ENCODE measurements at places on chromosomes 3 and 15.

DNA sequence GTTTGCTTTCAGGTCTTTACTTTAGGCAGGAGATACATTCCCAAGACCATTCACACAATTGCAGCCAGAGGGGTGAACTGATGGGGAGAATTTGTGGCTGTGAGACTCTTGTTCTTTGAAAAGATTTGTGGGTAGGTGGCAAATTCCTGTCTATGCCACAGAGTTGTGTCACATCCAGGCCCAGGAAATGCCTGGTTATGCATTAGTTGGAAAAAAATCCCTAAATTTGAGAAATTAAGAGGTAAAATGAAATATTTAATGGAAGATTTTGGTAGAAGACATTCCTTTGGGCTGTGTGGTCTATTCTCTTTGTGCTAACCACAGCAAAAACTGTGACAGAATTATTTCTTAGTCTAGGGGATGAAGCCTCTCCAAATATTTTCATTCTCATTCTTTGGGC, 28.8 kb downstream of the SAMMSON start:
- DNase-seq: no peak

DNA sequence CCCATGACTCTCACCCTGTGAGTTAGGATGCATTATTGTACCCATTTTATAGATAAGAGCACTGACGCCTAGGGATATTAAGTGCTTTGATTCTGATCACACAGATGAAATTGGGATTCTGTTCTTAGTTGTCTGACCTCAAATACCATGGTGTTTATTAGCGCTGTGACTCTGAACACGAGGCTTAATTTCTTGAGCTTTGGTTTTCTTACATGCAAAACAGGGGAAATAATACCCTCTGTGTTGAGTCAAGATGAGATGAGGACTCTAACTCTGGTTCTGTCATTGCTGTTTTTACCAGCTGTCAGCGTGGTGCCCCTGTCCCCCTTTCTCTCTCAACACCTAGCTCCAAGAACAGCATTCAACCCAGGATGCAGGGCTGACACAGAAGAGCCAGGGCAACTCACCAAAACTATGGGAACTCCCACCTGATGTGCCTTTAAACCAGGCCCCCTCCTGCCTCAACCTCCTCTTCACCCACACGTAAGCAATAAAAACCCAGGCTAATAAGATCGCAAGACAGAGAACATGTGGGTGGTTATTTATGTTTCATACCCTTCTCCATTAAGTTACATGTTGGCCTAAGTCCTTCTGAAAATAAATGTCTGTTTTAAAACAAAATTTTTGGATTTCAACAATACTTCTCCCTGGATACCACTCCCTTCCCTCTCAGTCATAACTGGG, 100.1 kb upstream of the SPATA12 start:
- DNase-seq: no peak

- DNase-seq: no peak
Observed at GRCh38 chr3:153906366-153906765, 214.8 kb upstream of the ARHGEF26 start.

GRCh38 chr3:170410428-170411029, 8.1 kb upstream of the CLDN11 start:
- no peak for DNase-seq

DNA sequence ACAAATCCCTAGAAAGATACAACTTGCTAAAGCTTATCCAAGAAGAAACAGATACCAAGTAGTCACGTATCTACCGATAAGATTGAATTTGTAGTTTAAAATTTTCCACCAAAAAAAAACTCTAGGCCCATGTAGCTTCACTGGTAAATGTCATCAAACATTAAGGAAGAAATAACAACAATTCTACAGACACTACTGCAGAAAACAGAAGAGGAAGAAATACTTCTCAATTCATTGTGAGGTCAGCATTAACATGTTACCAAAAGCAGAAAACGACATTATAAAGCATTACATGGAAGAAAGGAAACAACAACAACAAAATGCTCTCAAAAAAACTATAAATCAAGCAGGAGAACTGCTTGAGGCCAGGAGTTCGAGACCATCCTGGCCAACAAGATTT, 27.5 kb upstream of the TM4SF19 start:
- no peak for DNase-seq

- DNase-seq: no peak
Observed at GRCh38 chr15:101431748-101432147, 57.8 kb downstream of the PCSK6 start.

GRCh38 chr3:119636891-119637611, 23.3 kb downstream of the POPDC2 start:
- no peak for DNase-seq

- no peak for DNase-seq
Observed at GRCh38 chr3:1987980-1988379, 110.7 kb upstream of the CNTN4 start.

DNA sequence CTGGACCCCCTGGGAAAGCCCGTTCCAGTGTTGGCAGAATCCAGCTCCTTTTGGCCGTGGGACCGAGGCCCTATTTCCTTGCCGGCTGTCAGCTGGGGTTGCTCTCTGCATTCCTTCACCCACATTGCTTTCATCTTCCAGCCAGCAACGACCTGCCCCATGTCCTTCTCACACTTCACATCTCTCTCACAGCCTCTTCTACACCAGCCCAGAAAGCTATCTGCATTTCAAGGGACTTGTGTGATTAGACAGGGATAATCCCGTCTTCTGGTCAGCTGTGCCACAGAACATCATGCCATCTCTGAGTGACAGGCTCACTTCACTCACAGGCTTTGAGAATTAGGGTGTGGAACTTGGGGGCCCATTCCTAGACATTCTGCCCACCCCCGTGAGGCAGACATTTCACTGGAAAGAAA, 16.4 kb downstream of the EFCC1 start:
- DNase-seq: no peak

DNA sequence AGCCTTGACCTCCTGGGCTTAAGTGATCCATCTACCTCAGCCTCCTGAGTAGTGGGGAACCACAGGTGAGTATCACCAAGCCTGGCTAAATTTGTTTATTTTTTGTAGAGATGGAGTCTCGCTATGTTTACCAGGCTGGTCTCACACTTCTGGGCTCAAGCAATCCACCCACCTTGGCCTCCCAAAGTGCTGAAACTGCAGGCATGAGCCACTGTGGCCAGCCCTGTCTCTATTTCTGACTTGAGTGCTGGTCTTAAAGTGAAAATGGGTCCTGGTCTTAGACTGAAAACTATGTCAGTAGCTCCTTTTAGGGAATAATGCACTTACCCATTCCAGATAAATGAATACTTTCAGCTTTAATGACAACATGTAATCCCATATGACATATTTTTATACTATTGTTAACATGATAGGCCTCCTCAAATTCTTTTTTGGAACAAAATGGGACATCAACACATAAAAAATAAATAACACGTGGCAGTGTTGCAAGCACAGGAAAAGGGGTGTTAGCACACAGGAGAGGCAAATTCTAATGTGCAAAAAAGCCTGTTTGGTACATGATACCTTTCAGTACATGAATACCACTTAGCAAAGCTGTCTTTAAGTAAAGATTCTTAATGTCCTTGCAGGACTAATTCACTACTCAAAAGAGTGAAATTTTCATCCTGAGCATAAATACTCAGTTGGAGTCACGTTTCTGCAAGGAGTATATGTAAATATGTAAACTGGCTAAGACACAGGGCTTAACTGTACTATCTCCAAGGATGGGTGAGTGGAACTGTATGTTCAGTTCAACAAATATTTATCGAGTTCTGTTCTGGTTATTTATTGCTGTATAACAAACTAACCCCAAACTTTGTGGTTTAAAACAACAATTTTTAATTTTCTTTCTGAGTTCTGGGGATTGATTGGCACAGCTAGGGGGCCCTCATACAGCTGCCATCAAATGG, 194.7 kb downstream of the NR1D2 start:
- DNase-seq: no peak

DNA sequence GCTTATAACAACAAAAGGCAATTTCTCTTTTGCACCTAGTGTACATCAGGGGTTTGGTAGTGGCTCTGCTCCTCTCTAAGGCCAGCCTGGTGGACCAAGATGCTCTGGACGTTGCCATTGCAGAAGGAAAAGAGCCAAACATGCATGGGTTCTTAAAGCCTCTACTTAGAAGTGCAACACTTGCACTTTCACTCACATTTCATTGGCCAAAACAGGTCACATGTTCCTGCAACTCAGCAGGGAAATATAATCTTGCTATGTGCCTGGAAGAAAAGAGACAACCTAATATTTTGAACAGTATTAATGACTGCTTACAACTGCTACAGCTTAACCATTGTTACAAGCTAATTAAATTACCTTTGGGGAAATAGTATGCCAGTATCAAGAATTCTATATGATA, 182.9 kb downstream of the IL5RA start:
- DNase-seq: no peak

DNA sequence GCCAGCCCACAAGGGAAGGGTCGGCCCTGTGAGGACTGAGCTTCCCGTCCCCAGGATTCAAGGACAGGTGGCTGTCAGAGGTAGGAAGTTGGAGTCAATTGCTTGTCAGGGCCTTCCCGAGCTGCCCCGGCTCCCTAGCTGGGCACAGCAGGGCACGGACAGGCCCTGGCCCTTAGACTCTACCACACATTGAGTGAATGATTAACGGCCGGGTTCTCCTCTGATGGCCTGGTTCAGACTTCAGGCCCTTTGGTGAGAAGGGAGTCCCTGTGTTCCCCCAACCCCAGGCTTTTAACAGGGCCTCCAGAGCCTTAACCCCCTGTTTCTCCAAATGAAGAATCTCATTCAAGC, 16.4 kb upstream of the FGD5 start:
- no peak for DNase-seq

DNA sequence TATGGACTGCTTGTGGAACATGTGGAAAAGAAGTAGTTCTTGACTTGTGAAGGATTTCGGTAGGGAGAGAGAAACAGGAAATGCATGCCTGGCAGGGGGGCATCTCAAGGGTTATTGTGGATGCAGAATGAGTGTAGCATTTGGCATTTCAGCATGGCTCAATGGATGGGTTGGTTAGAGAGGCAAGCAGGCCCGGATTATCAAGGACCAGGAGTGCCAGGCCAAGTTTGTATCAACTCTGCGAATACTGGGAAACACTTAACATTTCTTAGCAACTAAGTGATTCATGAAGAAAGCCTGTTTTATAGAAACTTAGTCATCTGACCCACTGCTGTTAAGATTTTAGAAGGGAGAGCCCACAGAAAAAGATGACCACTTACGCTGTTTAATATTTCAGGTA, 33.6 kb downstream of the KIF15 start:
- no peak for DNase-seq

DNA sequence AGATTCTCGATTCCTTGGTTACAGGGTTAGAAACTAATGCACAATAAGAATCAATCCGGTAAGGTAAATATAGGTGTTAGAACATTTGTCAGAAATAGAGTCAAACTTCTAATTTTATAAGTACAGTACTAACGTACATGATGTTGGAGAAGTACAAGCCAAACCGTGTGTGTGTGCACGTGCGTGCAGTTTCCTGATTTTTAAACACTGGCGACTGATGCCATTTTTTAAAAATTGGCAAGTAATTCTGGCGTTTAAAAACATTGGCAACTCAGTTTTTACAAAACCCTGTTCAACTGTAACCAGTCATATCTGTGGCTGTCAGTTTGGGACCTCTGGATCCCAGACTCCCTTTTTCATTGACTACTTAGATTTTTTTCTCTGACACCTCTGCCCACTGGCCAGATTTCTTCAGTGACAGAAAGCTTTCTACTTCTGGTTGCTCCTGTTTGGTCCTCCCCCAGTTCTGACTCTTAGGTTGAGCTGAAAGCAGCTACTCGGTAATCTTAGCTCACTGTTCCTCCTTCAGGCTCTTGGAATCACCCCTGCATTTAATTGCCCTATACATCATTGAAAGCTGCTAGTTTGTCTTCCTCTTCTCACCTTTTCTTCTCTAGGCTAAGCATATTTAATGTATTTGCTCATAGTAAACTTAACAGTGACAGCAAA, 843 bp downstream of the ATG7 start:
- DNase-seq: no peak

GRCh38 chr15:71892335-71892734, 82.0 kb downstream of the NR2E3 start:
- DNase-seq: no peak

- no peak for DNase-seq
Observed at GRCh38 chr15:65339920-65340319, 35.4 kb downstream of the RNU5B-1 start.

- DNase-seq: no peak
Observed at GRCh38 chr3:140552898-140553297, 125.0 kb upstream of the TRIM42 start.

GRCh38 chr15:45180648-45181436, 6.9 kb downstream of the SHF start:
- DNase-seq: no peak

DNA sequence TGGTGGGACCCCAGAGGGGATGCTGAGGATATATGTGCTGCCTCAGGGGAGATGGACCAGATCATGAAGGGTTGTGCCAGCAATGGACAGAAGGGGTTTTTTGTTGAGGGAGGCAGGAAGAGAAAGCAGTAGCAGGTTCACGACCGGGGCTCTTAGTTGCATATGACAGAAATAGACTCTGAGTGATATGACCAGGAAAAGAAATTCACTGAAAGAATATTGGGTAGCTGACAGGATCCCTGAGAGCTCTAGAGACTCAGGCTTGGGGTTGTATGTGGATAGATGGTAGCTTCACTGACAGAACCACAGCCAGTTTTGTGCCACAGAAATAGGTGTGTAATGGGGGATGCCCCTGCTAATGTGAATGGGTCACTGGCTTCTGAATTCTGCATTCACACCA, 241.6 kb downstream of the ZNF621 start:
- no peak for DNase-seq

DNA sequence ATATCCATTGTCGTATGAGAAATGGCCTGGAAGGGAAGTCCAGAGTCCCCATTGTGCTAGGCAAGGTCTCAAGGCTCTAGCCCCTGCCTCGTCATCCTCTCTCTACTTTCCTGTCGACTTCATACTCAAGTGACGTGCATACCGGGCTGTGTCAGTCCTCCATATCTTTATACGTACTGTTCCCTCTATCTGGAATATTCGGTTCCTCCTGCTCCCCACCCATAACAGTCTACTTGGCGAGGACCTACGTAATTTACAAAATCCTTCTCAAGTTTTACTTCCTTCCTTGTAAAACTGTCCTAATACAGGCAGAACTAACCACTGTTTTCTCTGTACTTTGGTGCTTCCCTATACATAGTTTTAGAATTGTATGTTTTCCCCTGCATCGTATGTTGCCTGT, 2.2 kb upstream of the ALPK3 start:
- DNase-seq: no peak

GRCh38 chr3:98786364-98787006, 23.3 kb downstream of the ST3GAL6 start:
- DNase-seq: no peak
